SJSA1 (cell line): ENCODE measurements at places on chromosomes 3 and 15. TPM values are rescaled to one million over a fixed set of nuclear protein-coding genes. Genes with fewer than 3 reads are reported as not detected.

GRCh38 chr15:71057581-71057980 lies 57.7 kb upstream of the THSD4 start:
- H3K36me3 ChIP-seq: no peaks in the 10 kb centered on the region
- no peak overlapping the region for H3K4me3 ChIP-seq
- H3K27ac ChIP-seq: no peak overlapping the region
- DNase-seq: no peak

DNA sequence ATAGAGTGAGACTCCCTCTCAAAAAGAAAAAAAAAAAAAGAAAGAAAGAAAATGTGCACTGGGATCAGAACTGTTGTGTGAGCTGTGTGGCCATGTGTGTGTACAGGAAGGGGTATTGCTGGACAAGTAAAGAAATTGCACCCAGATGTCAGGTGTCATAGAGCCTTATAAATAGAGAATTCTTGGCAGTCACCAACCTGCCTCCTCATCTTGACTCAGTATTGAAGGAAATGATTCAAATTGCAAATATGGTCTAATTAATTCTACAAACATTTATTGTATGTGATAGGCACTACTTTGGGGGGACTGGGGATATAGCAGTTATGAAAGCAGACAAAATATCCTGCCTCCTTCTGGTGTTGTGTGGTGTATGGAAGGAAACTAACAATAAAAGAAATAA lies 243.8 kb upstream of the TTC14 start:
- no peaks in the 10 kb centered on the region for H3K36me3 ChIP-seq
- DNase-seq: no peak
- no peaks in the 10 kb centered on the region for H3K27me3 ChIP-seq
- no peaks in the 10 kb centered on the region for H3K4me1 ChIP-seq

The NANOGP8 gene
- not detected in 2 replicates for total RNA-seq

DNA sequence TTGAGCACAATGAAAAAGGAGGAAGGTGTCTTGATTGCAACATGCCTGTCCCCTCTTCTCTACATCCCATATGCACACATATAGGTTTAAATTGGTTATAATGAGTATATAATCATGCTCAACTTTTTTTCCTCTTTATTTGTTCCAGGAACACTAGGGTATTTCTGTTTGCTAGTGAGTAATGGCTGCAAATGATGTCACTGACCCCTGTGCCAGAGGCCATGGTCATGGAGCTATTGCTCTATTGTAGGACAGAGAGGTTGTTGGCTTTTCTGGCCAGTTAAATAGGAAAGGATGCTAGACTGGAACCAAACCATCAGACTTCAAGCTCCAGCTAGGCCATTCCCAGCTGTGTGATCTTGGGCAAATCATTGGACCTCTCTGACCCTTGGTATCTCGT lies 9.6 kb downstream of the ARHGEF3 start:
- DNase-seq: no peak
- H3K36me3 ChIP-seq: no peaks in the 10 kb centered on the region
- no peak overlapping the region for H3K4me3 ChIP-seq
- H3K27me3 ChIP-seq: no peaks in the 10 kb centered on the region
- H3K27ac ChIP-seq: no peak overlapping the region
